ENCODE measurements at places on chromosomes 16 and 17.

DNA sequence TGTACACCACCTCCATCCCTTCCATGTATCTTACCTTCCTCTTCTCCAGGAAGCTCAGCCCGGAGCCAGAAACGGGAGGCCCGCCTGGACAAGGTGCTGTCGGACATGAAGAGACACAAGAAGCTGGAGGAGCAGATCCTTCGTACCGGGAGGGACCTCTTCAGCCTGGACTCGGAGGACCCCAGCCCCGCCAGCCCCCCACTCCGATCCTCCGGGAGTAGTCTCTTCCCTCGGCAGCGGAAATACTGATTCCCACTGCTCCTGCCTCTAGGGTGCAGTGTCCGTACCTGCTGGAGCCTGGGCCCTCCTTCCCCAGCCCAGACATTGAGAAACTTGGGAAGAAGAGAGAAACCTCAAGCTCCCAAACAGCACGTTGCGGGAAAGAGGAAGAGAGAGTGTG, 756 bp upstream of the MVP start:
- DNase-seq: no peak

DNA sequence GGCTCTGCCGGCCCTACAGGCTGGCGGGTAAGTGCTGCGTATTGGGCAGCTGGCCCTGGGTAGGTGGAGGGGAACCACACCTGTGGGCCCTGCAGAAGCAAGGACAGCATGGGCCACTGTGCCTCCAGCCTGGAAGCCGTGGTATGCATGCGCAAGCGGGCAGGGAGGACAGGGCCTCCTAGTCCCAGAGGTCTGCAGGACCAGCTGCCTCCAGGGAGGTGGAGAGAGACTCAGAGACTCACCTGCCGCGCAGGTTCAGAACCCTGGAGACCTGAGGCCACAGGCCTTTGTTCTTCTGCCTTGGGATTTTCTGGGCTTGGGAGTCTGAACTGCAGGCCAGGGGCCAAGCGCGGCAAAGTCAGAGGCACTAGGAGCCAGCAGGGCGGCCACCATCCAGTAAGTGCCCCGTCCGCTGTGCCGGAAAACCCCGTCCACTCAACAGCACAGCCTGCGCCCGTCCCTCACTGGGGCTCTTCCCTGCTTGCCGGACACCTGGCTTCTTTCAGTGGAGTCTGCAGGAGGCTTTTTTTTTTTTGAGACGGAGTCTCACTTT, 8.8 kb upstream of the RAB40C start:
- no peak for DNase-seq

DNA sequence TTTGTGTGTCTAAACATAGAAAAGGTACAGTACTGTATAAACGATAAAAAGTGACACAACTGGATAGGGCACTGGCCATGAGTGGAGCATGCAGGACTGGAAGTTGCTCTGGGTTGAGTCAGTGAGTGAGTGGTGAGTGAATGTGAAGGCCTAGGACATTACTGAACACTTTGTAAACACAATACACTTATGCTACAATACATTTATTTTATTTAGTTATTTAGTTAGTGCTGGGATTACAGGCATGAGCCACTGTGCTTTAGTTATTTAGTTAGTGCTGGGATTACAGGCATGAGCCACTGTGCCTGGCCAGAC, 4.6 kb downstream of the CFAP20 start:
- no peak for DNase-seq

- DNase-seq: no peak
These were observed 1.7 kb upstream of the PGAP6 start for GRCh38 chr16:383326-384051.

DNA sequence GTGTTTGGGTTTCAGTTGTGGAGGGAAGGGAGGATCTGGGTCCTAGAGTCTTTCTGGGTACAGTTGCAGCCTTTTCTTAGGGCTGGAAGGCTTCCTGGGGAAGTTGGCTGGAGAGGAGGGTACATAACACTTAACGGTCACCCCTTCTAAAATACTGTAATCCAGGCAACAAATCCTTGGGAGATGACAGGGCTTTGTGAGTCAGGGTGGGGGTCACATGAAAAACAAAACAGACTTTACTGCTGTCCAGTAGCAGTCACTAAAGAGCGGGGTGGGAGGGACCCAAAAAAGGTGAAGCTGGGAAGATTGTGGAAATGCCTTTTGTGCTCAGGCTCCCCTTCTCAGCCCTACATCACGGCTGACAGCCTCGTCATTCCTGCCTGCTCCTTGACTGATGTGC, 6.3 kb downstream of the SAP30BP start:
- DNase-seq: no peak
